ENCODE measurements at places on chromosomes 2 and 18.

- peak; percentile 86 for DNase-seq
Observed at GRCh38 chr2:16103614-16104314, 163.4 kb downstream of the MYCN start.

GRCh38 chr2:151552287-151552686 lies 142.6 kb downstream of the RIF1 start:
- no peak for DNase-seq

DNA sequence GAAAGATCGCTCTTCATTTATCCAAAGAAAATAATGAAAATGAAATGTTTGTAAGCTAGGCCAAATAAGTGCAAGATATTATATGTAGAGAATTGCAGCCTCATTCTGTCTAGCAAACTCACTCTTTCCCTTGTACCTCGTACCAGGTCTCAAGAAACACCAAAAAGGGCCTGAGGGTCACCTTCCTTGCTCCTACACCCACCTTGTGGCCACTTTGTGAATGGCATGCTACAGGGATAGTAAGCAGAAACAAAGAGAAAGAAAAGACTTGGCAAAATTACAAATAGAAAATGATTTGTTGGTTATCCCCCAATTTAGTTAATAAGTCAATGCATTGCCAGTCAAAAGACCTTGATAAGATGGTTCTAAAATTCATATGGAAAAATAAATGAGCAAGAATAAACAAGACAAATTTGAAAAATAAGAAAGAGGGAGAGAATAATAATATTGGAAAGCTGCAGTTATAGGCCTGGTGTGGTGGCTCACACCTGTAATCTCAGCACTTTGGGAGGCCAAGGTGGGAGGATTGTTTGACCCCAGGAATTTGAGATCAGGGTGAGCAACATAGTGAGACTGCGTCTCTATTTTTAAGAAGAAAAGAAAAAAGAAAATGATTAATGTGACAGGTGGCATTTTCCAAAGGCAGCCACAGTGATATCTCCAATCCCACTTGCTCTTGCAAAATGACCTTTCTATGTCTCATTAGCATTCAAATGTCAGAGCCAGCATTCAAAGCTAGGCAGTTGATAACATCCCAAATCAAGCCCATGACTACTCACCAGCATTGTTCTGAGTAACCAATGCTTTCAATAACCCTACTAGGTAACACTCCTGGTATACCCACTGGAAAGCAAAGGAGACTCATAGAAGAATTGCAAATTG lies 38.8 kb upstream of the BMP10 start:
- peak; percentile 56 for DNase-seq

- DNase-seq: no peak
Observed at GRCh38 chr2:161836664-161837063, 212.4 kb downstream of the SLC4A10 start.

GRCh38 chr2:168519534-168520308 lies 63.6 kb downstream of the CERS6 start:
- no peak for DNase-seq

DNA sequence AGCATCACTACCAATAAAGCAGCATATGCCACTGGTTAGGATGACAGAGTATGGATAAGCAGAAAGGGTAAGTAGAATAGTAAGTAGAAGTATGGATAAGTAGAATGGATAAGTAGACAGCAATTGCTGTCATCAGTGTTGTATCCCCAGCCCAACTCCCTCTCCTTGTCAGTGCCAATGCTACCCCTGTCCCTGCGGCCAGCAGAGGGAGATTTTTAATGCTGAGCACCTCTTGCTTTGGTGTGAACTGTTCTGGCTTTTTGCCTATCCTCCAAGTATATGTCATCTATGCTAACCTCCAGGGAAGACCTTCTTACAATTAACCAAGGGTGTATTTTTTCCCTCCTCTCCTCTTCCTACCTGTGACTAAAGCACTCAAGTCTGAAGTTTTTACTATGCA lies 136.7 kb upstream of the SPHKAP start:
- no peak for DNase-seq

DNA sequence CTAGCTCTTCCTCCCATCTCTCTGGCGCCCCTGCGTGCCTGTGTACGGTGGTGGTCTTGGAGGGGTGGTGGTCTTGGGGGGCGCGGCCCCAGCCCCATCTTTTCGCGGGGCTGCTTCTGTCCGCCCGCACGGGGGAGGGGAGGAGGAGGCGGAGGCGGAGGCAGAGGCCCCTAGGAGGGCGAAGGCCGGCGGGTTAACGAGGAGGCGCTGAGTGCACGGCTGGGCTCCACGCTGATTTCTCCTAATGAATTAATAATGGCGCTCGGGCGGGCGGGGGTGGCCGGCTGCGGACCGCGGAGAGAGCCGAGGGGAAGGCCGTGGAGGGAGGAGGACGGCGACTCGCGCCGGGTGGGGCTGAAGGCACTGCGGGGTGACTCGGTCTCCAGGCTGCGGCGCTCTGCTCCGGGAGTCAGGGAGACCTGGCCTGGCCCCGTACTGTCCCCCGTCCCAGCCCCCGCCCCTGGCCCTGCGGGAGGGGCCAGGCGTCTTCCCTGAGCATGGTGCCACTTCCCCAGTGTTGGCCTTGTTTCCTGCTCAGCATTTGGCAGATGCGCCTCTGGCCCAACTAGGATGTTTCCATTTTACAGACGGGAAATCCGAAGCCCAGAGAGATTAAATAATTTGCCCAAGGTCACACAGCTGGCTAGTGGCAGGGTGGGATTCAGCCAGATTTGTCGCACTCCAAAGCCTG lies 6.0 kb downstream of the GAREM2 start:
- peak; percentile 63 for DNase-seq

DNA sequence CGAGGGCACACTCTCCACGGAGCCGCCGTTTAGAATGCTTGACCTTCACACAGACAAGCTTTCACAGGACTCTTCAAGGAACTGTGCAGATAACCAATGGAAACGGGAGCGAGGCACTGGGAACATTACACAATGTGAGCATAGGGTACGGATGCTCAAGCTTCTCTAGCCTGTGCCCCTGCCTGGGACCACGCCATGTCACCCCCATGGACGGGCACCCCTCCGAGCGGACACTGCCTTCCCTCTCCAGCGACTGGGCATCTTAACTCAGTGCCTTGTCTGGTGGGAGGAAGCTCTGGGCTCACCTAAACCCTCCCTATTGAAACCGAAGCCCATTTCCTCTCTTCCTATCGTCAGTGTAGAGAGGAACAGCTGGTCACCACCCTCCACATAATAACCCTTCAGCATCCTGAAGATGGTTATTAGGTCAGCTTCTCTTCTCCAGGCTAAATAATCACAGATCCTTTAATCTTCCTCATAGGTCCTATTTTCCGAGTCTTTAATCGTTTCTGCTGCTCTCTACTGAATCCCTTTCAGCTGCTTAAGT lies 626.7 kb downstream of the GALR1 start:
- DNase-seq: no peak

DNA sequence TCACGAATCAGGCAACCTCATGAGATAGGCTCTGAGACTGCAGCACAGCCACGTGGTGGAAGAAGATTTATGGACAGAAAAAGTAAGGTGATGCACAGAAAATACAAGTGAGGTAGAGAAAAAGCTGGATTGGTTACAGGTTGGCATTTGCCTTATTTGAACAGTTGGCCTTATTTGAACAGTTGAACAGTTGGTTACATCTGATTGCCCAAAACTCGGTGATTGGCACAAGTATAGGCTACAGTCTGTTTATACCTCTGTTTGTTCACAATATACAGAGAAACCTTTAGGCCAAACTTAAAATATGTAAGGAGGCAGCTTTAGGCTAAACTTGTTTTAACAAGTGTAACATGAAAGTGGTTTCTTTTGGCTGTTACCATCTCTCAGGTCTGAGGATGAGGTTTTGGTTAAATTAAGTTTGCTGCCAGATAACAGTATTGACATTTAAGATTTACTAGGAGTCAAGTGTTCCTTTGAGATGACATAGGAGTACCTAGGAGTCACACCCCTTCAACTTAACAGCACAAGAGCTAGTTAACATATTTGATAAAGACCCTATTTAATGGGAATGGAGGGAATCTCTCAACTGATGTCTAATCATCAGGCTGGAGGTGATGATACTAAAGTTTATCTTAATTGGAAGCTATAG lies 16.5 kb upstream of the GPR155 start:
- no peak for DNase-seq

GRCh38 chr2:10524341-10524740 lies 76.2 kb upstream of the ODC1 start:
- no peak for DNase-seq

DNA sequence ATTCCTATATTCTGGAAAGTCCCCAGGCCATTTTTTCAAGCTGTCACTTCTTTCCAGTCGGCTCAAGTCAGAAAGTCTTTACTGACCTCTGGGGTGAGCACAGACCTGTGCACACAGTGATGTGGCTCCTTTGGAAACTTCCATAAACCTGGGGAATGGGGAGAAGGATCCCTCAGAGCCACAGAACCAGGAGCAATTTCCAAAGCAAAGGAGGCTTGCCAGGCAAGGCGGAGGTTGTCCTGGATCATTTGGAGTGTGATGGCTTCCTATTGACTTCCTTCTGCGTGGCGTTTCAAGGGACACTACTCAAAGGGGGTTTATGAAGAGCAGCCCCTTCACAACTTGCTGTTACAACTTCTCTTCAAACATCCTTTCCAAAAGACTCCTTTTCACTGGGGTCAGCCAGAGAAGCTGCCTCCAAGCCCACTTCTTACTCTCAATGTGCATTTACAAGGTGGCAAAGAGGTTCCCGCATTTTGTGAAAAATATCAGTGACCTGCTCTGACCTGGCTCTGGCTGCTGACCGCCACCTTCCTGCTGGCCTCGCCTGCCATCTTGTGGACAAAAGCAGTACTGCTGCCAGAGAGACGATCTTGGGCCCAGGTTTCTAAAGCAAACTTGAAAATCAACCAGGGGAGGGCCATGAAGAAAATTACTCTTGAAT lies 18.2 kb upstream of the TMEM247 start:
- DNase-seq: peak; percentile 73

DNA sequence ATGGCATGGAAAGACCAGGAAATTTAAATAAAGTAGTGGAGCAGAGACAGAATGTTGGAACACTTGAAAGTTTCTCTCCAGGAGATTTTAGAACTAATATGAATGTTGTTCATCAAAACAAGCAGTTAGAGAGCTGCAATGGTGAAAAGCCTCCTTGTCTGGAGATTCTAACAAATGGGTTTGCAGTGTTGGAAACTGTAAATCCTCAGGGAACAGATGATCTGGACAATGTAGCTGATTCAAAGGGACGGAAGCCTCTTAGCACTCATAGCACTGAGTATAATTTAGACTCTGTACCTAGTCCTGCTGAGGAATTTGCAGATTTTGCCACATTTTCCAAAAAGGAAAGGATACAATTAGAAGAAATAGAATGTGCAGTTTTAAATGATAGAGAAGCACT lies 27.7 kb downstream of the AFTPH start:
- no peak for DNase-seq

DNA sequence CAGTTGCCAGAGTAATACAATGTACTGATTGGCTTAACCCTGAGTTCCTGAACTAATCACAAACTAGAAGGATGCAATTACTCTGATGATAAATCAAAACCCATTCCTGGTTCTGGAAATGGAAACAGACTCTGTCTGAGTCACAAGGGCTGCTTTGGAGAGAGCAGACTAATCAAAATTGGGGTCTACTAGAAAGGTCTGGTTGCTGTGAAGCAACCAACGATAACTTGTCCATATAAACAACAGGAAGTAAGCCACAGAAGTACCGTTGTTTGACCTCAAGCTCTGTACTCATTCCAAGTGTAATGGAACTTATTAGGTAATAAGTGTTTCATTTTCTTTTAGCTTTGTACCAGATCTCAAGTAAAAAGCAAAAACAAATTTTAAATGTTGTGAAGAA lies 49.7 kb downstream of the RASGRP3 start:
- DNase-seq: no peak

DNA sequence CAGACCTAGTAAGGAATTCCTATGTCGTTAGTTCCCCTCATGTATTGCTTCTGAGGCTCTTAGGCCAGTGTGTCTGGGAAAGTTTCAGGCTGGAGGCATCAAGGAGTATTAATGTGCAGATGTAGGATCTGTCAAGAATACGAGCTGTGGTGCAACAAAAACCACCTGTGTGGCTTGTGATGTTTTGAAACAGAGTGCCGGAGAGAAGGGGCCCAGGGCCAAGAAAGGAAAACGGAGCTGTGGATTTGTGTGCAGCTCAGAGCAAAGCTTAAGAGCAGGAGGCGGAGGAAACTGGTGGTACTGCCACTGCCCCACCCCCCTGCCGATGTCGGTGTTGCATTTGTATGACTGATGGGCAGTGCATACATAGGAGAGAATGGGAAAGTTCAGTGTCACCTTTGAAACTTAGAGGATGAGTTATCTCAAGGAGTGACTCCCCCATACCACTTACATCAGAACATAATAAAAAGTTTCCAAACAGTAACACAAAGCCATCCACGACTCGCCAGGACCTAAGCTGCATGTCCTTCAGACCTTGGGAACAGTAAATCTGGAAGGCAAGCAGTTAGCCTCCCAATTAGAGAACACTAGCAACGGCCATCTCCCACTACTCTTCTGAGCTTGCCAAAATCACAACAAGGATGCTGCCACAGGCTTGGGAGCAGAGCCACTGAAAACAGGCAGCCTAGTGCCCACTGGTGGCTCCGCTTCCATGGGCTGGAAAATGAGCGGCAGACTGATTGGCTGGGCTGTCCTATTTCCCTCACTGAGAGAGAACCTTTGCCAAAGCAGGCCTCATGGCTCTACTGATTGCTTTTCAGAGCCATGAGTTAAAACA lies 152.7 kb upstream of the NT5C1B start:
- DNase-seq: peak; percentile 22

DNA sequence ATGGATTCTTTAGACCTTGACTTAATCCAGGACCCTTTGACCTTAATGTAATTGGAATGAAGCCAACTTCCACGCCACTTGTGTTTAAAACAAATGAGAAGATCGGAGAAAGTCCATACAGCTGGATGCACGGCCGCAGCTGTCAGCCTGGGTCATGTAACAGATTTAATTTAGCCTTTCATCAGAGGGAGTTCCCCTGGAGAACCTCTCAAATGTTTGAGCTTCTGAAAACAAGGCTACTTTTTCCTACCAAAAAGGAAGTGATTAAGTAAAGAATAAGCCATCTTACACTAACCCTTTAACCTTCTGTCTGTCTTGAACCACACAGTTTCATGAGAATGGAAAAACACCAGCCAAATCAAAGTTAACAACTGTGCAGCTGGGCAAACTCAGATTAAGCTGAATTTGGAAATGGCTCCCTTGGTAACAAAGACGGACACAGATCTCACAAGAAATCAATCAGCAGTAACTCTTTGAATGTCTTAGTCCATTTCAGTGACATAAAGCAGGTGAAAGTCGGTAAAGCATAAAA lies 103.6 kb downstream of the DOCK10 start:
- DNase-seq: no peak

DNA sequence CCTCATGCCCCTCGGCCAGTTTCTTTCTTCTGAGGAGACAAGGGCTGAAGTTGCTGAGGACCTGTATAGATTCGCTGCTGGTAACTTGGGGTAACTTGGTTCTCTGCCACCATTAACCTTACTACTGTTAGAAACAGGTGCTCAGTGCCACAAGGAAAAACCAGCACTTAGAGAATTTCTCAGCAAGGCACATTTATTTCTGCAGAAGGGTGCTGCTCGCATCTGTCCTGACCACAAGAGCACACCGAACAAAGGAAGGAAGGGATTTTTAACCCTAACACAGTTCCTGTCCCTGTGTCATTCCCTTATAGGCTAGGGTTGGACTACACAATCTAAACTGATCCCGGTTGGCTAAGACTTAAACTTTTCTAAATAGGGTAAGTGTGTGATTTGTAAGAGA lies 154.1 kb downstream of the SOCS6 start:
- no peak for DNase-seq

Measured in BE2C (cell line).